Iris pigment epithelial cell (primary cell): ENCODE measurements at places on chromosomes 13 and 19.

DNA sequence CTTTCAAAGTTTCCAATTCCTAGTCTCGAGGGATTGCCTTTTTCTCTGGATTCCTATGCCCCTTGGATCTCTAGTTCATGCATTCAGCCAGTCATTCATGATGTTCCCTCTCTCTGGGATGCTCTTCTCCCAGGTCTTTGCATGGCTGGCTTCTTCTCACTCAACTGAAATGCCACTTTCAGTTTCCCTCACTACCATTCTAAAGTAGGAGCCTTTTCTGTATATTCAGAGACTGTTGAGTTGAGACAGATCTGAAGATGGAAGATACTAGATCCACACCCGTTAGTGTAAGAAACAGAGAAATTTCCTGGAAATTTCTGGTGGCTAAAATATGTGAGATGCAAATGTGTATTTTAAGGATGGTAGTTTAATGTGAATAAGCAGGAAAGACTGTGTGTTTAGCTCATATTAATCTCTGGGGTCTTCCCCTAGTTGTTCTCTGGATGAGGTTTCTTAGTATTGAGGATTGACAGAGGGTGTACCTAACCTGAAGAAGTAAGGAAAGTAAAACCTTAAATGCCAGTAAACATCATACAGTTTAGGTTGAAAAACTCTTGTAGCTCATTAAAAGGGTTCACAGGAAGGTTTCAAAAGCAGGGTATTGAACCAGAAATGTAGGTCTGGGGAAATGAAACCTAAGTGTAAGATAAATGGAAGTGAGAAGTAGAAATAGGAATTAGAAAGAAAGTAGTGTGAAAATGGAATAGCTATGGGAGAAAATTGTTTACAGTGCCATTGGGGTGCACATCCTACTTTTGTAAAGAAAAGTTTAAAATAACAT is 331.3 kb downstream of the NDFIP2 start:
- no peak for DNase-seq

DNA sequence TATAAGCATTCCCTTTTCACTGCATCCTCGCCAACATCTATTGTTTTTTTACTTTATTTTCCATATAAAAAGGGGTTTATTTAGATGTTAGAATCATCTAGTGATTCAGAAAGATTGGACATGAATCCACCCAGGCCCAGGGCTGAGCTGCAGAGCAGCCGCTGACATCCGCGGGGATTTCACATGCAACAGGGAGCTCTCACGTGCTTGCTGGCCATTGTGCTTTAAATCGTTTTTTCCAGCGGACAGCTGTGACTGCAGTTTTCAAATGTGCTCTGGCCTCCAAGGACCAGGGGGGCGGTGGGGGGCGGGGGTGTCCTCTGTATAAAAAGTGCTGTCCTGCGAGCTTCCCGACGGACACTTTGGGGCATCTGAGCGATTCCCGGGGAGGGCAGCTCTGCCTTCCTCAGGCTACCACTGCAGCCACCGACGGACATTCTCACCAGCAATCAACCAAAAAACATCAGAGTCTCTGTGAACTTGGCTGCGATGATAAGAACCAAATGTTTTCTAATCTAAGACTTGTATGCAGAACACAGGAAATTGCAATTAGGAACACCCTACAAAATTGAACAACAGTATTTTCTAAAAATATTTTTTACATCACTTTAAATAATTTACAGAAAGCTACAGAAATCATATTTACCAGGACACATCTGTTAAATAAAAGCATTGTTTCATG is 12.6 kb downstream of the RB1 start:
- no peak for DNase-seq

DNA sequence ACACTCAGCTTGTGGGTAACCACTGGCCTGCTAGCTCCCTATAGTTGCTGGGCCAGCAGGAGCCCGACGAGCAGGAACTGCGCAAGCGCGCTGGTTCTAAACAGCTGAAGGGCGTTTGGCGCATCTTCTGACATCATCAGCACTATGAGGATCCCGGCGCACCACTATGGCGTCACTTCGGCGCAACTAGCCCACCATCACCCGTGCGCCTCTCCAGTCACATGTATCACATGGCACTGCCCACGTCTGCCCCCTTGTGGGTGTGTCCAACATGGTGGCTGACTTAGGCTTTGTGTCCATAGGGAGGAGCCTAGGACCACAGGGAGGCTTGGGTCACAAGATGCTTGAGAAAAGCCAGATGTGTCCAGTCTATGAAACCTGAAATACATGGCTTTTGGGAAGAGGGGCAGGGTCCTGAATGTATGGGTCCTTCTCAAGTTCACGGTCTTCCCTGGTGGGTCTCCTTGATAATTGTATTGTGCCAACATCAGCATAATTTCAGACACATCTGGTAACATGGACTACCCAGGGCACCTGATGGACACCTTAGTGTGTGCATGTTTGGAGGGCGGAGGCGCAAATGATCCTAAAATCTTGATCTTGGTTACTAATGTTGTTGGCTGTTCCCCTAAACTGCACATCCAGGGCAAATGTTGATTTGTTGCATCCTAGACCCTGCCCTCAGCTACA is 18.0 kb downstream of the KLK4 start:
- DNase-seq, result no peak

- no peak for DNase-seq
Measured at GRCh38 chr13:109400624-109401257, 385.6 kb downstream of the IRS2 start.

- peak; percentile 94 for DNase-seq
Measured at GRCh38 chr13:27607125-27607524, 13.2 kb downstream of the LNX2 start.

DNA sequence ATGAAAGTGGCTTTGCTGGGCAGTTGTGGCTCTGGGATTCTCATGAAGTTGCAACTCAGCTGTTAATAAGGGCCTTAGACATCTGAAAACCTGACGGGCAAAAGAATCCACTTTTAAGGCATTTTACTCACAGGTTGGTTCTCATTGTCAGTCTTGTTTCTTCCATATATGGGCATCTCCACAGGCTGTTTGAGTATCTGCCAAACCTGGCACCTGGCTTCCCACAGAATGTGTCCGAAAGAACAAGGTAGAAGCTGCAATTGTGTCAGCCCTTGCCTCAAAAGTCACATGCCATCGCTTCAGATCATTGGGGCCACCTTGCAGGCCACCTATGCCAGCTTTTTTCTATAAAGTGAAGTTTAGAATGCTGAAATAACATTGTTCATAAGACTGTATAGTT is 102.4 kb downstream of the KCTD12 start:
- no peak for DNase-seq
